ENCODE measurements at places on chromosomes 6 and 20.

DNA sequence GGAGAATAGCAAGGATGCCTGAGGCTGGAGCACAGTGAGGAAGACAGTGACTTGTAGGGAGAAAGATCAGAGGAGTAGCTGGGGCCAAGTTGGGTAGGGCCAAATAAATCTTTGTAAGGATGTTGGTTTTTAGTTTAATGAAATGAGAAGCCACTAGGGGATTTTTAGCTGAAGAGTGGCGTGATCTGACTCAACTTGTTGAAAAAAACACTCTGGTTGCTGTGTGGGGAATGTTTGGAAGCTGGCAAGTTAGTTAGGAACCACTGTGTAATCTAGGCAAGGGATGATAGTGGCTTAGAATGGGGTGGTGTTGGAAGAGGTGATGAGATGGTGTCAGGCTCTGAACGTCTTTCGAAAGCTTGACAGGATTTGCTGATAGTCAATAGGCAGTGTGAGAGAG, 176.1 kb upstream of the HDDC2 start:
- DNase-seq: no peak

DNA sequence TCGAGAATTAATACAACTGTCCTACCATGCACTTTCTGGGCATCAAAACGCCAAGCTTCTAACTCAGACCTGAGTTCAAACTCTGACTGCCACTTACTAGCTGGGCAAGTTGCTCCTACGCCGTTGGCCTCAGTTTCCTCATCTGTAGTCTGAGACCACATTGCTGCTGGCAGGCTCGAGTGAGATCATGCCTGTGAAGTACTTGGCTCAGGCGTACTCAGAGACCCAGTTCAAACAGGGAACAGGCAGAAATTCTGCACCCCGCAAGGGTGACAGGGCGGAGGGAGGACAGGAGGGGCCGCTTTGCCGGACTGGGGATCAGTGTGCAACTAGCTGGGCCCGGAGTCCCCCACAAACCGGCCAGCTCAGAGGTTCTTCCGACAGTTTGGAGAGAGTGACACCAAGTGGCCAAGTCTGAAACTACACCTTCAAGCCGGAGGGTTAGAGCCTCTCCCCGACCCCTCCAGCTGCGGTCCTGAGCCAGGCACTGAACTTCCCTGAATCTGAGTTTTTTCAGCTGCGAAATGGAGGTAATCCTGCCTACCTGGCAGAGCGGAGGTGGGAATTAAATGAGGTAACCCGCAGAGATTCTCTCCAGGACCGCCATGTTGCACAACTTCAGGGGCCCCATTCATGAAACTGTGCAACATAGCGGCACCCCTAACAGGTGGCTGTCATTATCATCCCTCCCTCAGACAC, 46.0 kb upstream of the PTPN1 start:
- DNase-seq: no peak

DNA sequence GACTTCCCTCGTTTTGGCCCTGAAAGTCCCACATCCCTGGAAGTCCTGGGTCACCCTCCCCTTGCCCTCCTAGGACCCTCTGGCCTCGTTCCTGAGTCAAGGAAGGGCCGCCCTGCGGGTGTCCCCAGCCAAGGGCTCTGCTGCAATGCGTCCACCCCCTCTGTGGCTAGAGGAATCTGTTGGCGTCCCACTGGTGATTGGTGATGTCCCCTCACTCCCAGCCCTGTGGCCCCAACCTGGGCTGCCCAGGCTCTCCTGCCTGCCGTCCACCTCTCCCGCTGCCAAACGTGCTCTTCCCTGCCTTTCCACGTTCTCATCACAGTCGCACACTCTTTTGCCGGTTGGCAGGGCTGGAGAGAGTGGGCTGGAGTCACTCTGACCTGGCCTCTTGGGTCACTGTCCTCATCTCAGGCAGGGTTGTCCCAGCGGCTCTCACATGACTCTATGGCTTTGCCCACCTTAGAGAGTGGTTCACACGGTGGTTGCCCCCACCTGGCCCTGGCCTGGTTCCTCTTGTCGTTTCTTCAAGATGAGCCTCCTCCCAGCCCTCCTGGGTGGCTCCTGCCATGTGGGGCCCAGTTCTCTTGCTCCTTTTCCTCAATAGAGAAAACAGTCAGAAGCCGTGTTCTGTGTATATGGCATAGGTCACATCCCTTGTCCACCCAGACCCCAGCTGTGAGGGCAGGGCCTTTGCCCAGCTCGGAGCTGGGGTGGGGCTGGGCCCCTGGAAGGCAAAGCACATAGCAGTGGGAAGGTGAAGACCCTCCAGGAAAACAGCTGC, 100.9 kb downstream of the TMEM242 start:
- no peak for DNase-seq

DNA sequence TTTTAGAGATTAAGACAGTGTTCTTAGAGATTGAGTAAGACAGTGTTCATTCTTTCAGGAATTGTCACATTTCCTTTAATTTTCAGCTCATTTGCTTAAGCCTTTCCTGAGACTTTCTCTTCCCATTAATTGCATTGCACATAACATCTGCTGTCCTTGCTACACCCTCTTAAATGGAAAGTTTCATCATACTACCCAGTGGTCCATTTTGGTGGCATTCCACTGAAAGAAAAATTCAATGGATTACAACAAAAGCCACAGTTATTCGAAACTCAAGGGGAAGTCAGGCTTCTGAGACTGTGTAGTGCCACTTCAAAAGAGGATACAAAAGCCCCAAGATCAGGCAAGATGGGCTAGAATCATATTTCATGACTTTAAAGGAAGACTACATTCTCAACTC, 64.0 kb downstream of the RSPO3 start:
- DNase-seq: no peak

- no peak for DNase-seq
These were observed 13.8 kb downstream of the TFAP2A start for GRCh38 chr6:10401004-10401536.

GRCh38 chr6:13479206-13479800, 8.1 kb downstream of the GFOD1 start:
- no peak for DNase-seq

- DNase-seq: no peak
These were observed 181.6 kb upstream of the SYNCRIP start for GRCh38 chr6:85824329-85824728.

GRCh38 chr6:168949981-168950857, 303.4 kb downstream of the THBS2 start:
- DNase-seq: no peak

DNA sequence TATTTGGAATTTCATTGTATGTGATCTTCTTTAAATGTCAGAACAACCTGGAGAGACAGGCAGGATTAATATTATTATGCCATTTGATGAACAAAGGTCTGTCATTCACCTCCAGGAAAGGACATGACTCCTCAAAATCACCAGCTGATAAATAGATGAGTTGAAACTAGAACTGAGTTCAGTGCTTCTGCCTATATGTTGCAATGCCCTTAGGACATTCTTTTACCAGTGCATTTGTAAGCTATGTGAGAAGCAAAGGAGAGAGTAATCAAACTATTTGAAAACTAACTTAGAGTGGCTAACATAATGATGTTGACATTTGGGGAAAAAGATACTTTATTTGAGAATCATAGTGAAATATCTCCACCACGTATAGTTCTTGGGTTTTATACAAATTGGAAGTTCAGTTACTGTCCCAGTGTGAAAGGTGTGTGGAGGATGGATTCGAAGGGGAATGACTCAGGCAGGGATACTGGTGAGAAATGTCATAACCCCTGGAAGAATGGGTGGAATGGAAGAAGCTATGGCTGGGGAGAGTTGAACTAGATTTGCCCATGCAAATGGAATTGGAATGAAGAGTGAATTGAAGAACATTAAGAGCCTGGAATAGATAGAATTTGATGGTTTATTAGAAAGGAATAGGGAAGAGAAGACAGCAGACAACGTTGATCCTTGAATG, 21.5 kb downstream of the PKIB start:
- no peak for DNase-seq

- DNase-seq: no peak
These were observed 516 bp downstream of the LRRC1 start for GRCh38 chr6:53795340-53795701.

DNA sequence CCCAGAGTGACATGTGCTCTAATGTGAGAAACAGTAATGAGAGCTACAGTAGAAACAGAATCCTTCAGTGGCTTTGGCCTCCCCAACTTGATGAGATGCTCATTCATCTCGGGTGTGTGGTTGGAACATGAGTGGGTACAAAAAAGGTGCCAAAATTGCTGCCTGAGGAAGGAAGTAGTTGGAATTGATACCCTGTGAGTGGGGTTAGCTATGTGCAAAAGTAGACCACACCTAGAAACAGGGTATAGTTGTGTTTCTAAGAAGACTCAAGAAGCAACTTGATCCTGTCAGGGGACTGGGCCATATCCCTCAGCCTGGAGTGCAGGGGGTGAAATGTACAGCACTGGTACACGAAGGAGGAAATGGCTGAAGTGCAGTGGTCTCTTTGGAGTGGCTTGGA, 206.4 kb upstream of the SUPT3H start:
- no peak for DNase-seq

GRCh38 chr6:23244300-23244699, 674.9 kb downstream of the HDGFL1 start:
- DNase-seq: no peak

- DNase-seq: no peak
These were observed 1.1 kb downstream of the PTCHD4 start for GRCh38 chr6:48109944-48110343.

- DNase-seq: no peak
These were observed 4.6 kb upstream of the DLGAP4 start for GRCh38 chr20:36301359-36302119.

DNA sequence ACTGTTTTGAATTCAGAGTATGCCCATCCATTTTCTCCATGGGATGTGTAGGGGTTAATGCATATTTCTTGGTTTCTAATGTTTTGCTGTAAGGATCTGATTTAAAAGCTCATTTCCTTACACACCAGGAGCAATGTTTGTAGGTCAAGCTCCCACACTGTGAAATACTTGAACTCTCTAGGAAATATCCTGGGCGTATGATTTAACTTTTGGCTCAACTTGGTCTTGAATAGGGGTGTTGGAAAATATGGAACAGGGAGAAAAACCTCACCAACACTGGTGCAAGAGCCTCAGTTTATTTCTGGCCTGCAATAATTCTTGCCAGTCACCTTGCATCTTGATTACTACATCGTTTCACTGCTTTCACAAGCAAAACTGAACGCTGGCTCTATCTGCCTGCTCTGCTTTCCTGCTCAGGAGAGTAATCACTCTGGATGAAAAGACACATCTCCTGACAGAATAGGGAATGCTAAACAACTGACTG, 25.1 kb upstream of the RFPL4B start:
- DNase-seq: no peak
